ENCODE measurements at places on chromosomes 1 and 21.
A peak's percentile ranks its signal among the peaks of the same experiment; 100 is the strongest.

DNA sequence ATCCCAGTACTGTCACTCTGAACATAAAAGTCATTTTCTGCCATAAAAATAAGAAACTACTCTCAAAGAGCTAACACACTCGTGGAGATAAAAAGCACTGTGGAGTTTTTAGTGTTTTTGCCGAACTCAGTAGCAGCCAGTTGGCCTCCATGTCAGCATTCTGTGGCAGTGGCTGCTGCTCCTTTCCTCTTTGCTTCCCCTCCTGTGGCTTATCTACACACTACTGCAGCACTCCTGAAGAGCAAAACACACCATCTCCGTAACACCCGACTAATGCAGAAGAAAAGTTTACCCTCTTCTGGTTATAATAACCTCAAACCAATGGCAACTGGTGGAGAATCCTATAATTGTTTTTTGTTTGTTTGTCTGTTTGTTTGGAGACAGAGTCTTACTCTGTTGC, 44.9 kb downstream of the RAB3GAP2 start:
- DNase-seq: no peak

- DNase-seq: peak; percentile 86
These were observed 1.9 kb upstream of the DHRS3 start for GRCh38 chr1:12619792-12620487.

DNA sequence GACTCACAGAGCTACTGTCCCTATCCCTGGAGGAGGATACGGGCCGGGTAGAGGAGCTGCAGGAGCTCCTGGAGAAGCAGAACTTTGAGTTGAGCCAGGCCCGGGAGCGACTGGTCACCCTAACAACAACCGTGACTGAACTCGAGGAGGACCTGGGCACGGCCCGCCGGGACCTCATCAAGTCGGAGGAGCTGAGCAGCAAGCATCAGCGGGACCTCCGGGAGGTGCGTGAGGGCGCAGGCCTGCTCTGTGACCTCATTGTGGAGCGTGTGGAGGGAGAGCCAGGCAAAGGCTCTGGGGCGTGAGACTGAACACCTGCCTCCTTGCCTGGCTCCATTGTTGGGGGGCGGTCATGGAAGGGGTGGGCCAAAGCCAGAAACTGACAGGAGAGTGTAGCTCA, 19.0 kb downstream of the PPFIA4 start:
- DNase-seq: no peak

DNA sequence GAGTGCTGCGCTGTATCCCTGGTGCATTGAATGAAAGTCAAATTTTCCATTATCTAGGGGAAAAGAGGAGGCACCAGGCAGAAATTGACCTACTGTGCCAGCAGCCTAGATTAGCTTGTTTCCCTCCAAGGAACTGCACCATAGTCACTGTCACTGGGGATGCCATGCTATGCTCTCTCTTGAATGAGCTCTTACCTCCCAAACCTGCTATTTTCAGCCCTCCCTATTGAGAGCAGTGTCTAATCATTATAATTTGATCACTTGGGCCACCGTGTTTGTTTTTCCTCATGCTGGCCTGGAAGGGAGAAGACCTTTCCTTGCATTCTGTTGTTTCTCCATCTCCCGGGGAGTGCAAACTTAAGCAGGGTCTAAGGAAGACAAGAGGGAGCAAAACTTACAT, 492.9 kb downstream of the SIPA1L2 start:
- DNase-seq: no peak

- no peak for DNase-seq
These were observed 339.8 kb downstream of the OMA1 start for GRCh38 chr1:58206749-58207148.

DNA sequence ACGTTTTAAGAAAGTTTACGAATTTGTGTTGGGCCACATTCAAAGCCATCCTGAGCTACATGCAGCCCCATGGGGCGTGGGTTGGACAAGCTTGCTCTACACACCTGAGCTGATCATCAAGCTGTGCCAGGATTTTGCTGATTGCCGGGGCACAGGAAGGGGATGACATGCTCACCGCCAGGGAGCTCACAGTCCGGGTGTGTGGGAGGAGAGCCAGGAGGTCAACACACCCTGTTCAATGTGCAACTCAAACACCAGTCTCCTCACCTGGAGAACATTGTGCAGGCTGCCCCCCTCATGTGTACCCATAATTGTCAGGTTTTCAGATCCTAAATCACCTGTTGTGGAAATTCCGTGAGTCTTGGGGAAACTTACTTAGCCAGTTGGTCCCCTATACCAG, 969 bp downstream of the CYP4A11 start:
- no peak for DNase-seq

- no peak for DNase-seq
These were observed 8.6 kb downstream of the ST6GALNAC3 start for GRCh38 chr1:76083189-76083588.

DNA sequence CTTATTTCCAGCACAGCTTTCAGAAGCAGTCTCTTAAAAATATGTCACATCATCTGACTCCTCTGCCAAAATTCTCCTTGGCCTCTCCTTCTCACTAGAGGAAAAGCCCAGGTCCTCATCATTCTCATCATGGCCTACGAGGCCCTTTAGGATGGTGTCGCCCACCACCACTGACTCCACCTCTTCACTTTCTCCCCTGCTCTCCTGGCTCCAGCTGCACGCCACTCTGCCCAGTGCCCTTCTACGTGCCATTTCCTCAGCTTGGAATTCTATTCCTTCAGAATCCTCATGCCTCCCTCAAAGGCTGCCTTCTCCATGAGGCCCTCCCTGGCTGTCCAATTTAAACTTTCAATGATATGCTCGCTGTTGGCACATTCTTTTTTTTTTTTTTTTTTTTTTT, 25.3 kb upstream of the BTG2 start:
- DNase-seq: no peak

GRCh38 chr1:212623603-212624002, 15.0 kb downstream of the ATF3 start:
- DNase-seq: no peak

DNA sequence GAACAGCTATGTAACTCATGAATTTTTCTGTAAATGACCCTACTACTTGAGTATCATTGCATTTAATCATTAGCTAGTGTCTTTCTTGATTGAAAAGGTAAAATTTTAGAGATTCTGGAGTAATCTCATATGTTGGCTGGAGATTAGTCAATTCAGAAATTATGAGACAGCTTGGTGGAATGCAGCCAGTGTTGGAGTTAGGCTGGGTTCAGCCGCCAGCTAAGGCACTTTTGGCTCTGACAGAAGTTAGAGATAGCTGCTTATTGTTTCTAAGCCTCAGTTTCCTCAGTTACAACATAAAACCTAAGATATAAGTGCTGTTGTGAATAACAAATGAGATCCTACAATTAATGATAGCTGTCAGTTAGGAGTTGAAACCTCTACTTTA, 49.4 kb downstream of the TBCE start:
- no peak for DNase-seq

GRCh38 chr1:47756411-47756810, 240.8 kb downstream of the TRABD2B start:
- DNase-seq: no peak

DNA sequence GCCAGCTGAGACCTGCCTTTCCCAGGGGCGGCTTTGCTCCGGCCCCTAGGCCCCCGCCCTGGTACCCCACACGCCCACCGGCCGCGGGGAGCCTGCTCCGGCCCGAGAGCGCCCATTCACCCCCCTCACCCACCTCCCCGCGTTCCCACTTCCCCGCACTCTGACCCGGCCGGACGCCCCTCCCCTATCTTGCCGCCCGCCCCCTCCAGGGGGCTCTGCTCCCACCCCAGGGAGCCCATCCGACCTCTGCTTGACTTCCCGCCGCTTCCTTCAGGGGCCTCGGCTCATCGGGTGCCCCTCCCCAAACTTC, 466 bp downstream of the HTR6 start:
- no peak for DNase-seq
